ENCODE measurements at places on chromosomes 13 and 19. TPM values are rescaled to one million over a fixed set of nuclear protein-coding genes. Genes with fewer than 3 reads are reported as not detected.

- no peak for DNase-seq
These were observed at the start of gene CYP4F3 for GRCh38 chr19:15640294-15640903. CYP4F3 (plus strand) TSS chr19:15640897; CDS start chr19:15641416, 519 bp downstream.

DNA sequence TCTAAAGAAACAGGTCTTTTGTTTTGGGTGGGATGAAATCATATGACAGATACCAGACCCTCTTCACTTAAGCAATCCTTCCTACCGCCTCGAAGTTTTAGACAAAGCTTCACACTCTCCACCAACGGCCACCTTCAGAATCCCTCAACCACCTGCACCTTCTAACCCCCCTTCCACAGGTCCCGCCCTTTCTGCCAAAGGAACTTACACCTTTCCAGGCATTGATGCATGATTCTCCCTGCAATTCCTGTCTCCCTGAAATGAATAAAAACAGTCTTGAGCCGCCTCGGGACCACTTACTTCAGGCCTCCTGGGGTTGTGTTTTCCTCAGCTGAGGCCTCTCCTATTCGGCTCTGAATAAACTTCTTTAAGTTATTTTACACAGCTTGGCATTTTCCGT, 859 bp downstream of the ZNF433 start:
- DNase-seq = peak; percentile 26

DNA sequence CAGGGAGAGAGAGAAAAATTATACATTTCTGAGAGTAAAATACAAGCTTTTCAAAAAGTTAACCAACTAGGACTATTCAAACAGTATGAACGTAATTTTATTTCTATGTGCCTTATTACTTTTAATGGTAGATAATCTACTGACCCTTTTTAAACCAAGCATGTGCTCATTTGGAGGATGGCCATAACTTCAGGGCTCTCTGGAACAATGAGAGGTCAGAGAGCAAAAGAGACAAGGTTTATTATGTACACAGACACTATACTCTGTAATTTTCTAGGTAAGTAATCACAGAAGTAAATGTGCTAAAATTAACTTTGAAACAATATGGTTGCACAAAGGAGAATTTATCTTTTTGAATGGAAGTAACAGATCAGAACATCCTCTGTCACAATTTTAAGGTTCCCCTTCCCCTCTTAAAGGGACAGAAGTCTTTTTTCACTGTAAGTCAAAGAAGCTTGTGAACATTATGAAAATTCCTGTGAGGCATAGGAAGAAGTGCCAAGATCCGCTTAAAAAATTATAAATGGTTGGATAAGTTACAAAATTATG, 1.0 kb downstream of the POSTN start:
- no peak for DNase-seq

GRCh38 chr19:1860042-1860775, 3.2 kb downstream of the KLF16 start:
- DNase-seq = no peak

THSD1 gene
- total RNA-seq = 6.7 TPM
